ENCODE measurements at places on chromosomes 1 and 21.

- no peak for DNase-seq
Measured at GRCh38 chr1:2150801-2151200, 43.8 kb downstream of the FAAP20 start.

DNA sequence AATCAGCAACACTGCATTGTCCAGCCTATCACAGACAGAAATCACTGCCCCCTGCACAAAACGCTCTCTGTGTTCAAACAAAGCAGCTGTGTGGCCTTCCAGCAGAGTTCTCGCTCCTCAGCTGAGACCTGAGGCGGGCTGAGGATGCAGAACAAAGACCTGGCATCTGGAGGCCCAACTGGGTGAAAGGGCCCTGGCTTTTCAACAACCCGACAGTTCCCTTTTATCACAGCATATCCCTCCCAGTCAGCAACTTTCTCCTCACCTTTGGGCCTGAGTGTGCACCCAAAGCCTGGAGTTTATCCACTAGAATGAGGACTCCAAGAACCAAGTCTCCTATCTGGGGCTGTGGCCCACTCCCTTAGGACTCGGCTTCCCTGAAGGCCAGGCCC, 42.6 kb upstream of the A3GALT2 start:
- no peak for DNase-seq

DNA sequence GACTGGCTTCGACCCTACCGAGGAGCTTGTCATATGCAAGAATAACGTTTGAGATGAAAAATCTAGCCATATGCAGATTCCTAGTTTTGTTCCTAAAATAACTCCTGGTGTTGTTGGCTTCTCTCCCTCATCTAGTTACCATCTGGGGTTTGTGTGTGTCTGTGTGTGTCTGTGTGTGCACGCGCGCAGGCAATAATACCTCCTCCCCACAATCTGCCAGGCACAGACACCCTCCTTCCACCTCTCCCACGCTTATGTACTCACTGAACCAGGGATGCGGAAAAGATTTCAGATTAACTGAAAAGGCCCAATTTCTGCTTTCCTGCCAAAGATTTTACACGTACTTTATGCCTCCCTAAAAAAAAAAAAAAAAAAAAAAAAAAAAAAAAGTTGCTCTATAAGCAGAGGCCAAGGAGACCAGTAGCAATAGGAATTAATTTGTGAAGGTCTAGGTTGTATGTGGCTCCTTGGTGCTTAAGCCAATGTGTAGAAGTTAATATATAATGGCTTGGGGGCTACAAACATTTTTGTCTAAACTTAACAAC, 452.7 kb downstream of the NUF2 start:
- no peak for DNase-seq

GRCh38 chr1:17564458-17565393, 25.2 kb downstream of the ARHGEF10L start:
- peak; percentile 53 for DNase-seq

DNA sequence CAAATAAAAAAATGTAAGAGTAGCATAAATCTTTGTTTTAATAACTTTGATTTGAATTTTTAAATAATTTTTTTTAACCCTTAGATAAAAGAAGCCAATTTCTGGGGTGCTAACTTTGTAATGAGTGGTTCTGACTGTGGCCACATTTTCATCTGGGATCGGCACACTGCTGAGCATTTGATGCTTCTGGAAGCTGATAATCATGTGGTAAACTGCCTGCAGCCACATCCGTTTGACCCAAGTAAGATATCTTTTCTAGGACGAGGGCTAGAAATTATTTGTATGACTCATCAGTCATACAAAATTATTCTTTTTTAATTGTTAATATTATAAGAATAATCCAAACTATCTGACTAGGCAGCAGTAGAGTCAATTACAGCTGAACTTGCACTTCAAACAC, 71.2 kb downstream of the GPR161 start:
- DNase-seq, result no peak

DNA sequence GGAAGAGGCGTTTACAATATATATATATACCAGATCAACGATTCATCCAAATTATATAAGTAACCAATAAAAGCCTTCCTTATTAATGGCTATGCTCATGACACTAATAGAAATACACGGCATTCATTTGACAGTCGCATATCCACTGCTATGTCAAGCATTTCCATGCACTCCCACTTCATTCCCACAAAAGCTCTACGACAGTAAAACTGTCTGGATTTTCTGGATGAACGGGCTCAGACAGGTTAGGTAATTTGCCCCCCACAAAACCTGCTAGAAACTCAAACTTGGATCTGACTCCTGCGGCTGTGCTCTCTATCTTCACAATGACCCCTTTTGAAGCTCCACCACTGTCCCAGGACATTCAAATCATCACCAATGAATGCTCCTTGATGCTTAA, 11.4 kb downstream of the DNAJC11 start:
- no peak for DNase-seq

GRCh38 chr1:185960422-185961321, 226.5 kb downstream of the HMCN1 start:
- no peak for DNase-seq

DNA sequence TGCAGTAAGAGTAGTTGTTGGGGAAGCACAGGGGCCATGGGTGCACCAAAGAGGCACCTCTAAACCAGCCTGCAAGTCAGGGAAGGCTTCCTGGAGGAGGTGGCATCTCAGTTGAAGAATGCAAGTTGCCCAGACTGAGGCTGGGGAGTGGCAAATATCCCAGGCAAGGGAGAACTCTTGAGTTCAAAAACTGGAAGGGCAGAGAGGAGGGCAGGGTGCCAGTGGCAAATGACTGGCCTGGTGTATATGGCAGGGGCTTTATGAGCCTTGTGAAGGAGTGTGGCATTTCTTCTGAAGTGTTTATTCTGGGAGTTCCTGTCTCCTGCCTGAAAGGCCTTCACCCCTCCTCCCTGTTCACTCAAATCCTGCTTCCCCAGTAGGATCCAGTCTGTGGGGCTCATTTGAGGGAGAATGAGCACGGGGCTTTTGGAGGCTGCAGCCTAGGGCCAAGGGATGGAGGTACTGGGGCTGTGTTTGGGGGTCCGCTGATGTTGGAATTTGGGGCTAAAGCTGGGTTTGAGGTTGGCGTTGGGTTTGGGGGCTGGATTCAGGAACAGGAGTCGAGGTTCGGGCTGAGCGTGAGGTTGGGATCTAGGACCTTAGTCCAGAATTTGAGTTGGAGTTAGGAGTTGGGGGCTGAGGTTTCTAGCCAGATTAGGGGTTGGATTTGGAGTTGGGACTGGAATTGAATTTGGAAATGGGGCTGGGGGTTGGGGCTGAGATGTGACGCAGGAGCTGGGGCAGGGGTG, at the start of gene TMEM125:
Gene TMEM125 (plus strand): TSS at position 357 of the 749 bp plus-strand sequence. CDS start 2,740 bp downstream, outside the sequence.
- DNase-seq, result peak; percentile 98

GRCh38 chr1:77271852-77272580, 9.8 kb upstream of the AK5 start:
- DNase-seq, result no peak

DNA sequence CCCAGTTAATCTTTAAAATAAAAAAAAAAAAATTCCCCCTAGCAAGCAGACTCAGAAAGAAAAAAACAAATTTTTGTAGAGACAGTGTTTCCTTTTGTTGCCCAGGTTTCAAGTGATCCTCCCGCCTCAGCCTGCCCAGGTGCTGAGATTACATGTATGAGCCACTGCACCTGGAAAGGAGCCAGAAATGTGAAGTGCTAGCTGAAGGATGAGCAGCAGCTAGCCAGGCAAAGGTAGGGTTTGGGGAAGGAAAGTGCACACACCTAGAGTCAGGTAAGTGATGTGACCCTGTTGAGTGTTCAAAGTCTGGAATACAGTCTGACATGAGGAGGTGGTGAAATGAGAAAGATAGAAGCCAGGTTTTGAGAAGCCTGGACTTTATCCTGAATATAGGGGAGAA, 1.7 kb downstream of the AKR1A1 start:
- peak; percentile 98 for DNase-seq

- no peak for DNase-seq
Measured at GRCh38 chr1:147628441-147628840, 41.9 kb downstream of the ACP6 start.

DNA sequence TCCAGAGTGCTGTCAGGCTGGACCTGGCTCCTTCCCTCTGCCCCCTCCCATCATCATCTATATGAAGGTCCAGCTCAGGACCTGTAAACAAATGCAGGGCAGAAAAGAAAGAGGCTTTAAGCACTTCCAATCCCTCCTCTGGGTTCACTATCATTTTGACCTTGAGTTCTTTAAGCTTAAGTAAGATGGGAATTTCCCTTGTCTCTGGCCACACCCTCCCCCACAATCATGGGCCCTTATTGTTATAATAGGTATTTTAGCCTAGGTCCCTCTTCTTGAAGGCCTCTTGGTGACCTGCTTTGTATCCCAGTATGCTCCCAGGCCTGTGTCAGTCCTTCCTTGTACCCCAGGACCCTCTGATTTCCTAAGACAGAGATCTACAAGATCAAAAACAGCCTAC, 45.1 kb upstream of the EPS15 start:
- no peak for DNase-seq

- peak; percentile 85 for DNase-seq
Measured at GRCh38 chr1:63615768-63616420, 22.7 kb downstream of the PGM1 start.

- no peak for DNase-seq
Measured at GRCh38 chr1:207313131-207313530, 8.3 kb upstream of the CD55 start.
